ENCODE measurements at places on chromosomes 3 and 15. TPM values are rescaled to one million over a fixed set of nuclear protein-coding genes. Genes with fewer than 3 reads are reported as not detected.

- no peak overlapping the region for H3K27ac ChIP-seq
- H3K4me3 ChIP-seq: no peak overlapping the region
These were observed 230.2 kb upstream of the ARRDC4 start for GRCh38 chr15:97730315-97730714.

DNA sequence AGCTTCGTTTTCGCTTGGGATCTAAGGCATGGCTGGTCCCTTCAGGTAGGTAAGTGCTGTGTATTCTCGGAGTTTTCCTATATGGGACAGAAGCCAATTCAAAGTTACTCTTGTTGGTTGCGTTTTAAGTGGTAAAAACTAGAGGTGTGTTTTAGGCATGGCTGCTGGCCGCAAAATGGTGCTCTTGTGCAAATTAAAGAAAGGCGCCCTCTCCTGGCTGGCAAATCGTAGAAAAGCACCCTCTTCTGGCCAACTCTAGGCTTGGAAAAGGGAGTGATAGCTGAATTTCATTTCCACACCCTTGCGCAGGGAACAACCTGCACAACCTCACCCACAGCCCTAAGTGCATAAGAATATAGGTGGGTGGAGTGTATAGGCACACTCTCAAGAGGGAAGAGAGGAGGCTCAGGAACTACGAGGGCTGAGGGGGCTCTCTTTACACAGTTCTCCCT, 23.5 kb downstream of the DRD3 start:
- DNase-seq: no peak
- peaks cover 11% of the 10 kb centered on the region for H3K27me3 ChIP-seq
- no peaks in the 10 kb centered on the region for H3K36me3 ChIP-seq
- no peak overlapping the region for H3K4me3 ChIP-seq

DNA sequence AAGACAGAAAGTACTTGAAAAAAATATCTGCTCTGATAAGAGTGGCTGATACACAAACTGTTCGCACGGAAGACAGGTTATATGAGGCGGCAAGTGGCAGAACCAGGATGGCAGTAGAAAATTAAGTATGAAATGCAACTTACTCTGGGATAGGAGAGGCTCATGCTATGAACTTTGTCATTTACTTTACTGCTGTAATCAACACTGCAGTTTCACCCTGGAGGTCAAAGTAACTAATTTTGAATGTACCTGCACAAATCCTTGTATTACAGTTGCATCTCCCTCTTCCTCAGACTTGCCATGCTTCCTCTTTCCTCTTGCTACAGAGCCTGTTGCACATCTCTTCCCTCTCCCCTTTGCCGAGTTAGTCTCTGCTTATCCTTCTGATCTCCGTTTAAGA, 38.8 kb downstream of the HACL1 start:
- no peaks in the 10 kb centered on the region for H3K27me3 ChIP-seq
- H3K36me3 ChIP-seq: peaks cover 33% of the 10 kb centered on the region
- H3K4me3 ChIP-seq: no peak overlapping the region
- no peak overlapping the region for H3K27ac ChIP-seq
- H3K4me1 ChIP-seq: no peaks in the 10 kb centered on the region

DNA sequence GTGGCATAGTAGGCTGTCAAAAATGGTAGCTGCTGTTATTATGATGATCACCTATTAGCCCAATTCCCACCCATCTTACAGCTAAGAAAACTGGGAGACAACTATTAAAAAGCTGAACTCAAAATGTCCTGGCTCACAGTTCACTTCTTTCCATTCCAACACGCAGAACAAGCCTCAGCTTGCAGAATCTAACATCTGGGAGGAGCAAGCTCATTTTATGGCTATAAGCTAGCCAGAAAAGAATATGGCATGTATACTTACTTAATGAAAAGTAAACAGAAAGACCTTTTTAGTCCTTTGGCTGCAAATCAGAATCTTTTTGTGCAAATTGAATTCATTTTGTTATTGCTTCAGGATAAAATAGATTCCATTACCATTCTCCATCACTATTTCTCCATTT, 34.8 kb upstream of the CFAP20DC start:
- H3K4me1 ChIP-seq: no peaks in the 10 kb centered on the region
- H3K36me3 ChIP-seq: no peaks in the 10 kb centered on the region
- H3K4me3 ChIP-seq: no peak overlapping the region
- no peak overlapping the region for H3K27ac ChIP-seq

The PLOD2 gene
- total RNA-seq: 151 TPM

The MED12L gene
- 5.0 TPM for total RNA-seq

DNA sequence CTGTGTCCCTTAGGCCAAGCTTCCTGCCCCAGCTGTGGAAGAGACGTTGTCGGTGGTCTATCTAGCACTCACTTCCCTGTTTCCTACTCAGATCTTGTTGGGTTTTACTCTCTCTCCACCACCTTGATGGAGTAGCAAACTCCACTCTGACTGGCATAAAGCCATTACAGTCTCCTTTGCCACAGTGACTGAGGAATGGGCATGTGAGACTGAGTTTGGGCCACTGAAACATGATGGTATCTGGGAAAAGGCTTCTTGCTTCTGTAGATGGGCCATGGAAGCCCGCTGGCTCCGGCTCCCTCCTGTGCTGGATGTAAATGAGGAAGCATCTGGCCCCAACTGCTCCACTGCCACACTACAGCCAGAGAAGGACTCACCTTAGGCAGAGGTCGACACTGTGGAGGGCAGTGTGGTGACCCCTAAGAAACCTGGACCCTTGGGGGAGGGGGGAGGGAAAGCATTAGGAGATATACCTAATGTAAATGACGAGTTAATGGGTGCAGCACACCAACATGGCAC, 9.4 kb upstream of the CAMK1 start:
- H3K27ac ChIP-seq: no peak overlapping the region
- peaks cover 13% of the 10 kb centered on the region for H3K4me1 ChIP-seq
- H3K4me3 ChIP-seq: no peak overlapping the region
- no peak for DNase-seq
- no peaks in the 10 kb centered on the region for H3K27me3 ChIP-seq

The GNAT1 gene
- total RNA-seq: not detected

DNA sequence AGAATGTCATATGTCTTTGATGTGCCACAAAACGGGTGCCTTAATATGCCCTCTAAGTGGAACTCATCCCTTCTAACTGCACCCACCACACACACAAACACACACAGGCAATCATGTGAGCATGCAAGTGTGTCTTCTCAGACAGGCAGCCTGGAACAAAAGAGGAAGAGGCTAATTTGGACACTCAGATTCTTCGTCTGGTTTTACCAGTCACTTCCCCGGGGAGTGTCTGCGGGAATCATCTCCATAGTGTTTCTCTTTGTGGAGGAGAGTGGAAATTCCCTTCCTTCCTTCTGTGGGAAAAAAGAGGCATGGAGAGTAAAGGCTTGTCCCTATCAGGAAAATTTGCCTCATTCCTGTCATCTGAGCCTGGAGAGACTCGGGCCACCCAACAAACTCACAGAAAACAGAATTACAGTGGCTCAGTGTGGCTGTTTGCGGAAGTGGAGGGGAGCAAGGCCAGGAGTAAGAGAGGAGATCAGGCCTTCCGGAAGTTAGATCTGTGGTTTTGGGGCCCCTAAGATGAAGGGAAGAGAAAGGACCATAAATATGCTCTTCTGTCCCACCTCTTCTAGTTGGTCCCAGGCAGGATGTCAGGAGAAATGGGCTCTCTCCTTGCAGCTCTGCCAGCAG, 212.6 kb upstream of the SEMA6D start:
- no peak overlapping the region for H3K27ac ChIP-seq
- peaks cover 4% of the 10 kb centered on the region for H3K4me1 ChIP-seq

GRCh38 chr15:90654233-90655136, 62.7 kb upstream of the BLM start:
- no peaks in the 10 kb centered on the region for H3K36me3 ChIP-seq
- no peak for DNase-seq
- H3K27ac ChIP-seq: no peak overlapping the region
- H3K27me3 ChIP-seq: no peaks in the 10 kb centered on the region
- no peak overlapping the region for H3K4me3 ChIP-seq
- H3K4me1 ChIP-seq: peaks cover 18% of the 10 kb centered on the region

The CLCN2 gene
- total RNA-seq: 9.0 TPM
